ENCODE measurements at places on chromosomes 2 and 18.

DNA sequence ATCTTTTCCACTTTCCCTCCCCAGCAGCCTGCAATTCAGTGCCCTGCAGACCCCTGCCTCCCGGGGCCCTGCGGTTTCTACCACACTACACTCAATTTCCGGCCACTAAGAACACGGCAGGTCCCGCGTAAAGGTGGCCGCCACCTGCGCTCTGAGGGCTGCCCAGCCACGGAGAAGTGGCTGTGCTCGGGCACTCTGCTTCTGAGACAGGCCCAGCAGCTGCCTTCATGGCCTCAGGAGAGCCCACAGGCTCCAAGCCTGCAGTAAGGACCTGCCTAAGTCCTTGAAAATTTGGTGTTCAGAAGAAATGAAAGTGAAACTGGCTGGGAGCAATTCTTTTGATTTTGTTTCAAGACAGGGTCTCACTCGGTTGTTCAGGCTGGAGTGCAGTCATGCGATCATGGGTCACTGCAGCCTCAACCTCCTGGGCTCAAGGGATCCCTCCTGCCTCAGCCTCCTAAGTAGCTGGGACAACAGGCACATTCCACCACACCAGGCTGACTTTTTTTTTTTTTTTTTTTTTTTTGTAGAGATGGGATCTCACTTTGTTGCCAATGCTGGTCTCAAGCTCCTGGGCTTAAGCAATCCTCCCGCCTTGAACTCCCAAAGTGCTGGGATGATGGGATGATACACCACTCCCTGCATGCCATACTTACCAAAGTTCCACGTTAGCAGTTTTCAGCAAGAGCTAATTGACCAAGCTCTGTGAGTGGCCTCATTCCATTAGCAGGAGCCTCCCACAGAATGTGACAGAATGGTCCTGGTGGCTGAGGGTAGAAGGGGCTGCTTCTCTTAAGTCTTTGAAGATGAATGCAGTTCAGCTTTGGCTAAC lies 14.6 kb upstream of the ALPP start:
- no peak for DNase-seq

DNA sequence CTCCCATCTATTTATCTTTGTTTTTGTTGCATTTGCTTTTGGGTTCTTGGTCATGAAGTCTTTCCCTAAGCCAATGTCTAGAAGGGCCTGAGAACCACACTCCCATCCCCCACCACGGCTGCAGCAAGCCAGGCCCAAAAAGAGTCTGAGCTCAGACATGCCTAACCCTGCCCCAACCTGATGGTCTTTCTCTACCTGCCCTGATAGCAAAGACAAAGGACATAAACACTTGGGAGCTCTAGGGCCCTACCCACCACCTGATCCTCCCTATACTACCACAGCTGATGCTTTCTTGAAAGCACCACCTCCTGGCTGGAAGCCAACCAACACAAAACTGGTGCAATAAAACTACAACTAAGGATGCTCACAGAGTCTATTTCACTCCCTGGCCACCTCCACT lies 233.4 kb downstream of the WDR7 start:
- DNase-seq = no peak

- DNase-seq = no peak
Observed at GRCh38 chr18:35163014-35163539, 77.8 kb upstream of the ZNF397 start.

GRCh38 chr2:143261986-143262385 lies 132.8 kb downstream of the ARHGAP15 start:
- DNase-seq = no peak

- no peak for DNase-seq
Observed at GRCh38 chr18:30280861-30281470, 761.6 kb downstream of the DSC3 start.

DNA sequence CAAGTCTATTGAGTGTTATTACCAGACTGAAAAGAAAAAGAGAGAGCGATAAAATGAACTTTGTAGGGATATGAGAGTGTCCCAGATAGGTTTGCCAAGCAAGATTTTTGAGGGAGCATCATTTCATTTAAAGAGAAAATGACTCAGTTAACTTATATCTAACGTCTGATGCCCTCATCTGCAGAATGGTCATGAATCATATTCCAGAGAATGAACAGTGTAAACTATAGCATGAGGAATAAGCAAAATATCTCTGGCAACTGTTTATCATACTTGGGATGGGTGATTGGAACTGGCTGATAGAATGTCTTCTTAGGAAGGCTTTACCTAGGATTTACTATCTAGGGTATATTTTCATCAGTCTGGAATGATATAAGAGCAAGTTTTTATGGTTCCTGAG lies 289.4 kb downstream of the CMPK2 start:
- DNase-seq = no peak

- no peak for DNase-seq
Observed at GRCh38 chr2:98577313-98577712, 31.0 kb downstream of the COA5 start.

DNA sequence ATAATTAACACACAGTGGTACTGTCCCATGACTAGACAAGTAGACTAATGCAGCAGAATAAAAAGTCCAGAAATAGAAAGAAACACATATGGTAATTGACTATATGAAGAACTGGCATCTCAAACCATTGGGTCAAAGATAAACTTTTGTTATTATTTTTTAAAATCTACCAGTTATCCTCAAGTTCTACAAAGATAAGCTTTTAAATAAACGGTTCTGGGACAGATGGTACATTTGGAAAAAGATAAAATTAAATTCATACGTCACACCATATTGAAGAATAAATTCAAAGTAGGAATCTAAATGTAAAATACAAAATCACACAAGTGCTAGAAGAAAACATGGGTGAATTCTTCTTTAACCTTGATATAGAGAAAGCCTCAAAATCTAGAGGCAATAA lies 37.6 kb upstream of the PLEKHM3 start:
- DNase-seq = no peak

- no peak for DNase-seq
Observed at GRCh38 chr2:167240671-167241070, 352.4 kb downstream of the XIRP2 start.
